H9 (cell line): ENCODE measurements at places on chromosomes 5 and 9. TPM values are rescaled to one million over a fixed set of nuclear protein-coding genes. Genes with fewer than 3 reads are reported as not detected.

CDH10 gene
- 0.22 and 0.31 TPM in 2 replicates for total RNA-seq

DNA sequence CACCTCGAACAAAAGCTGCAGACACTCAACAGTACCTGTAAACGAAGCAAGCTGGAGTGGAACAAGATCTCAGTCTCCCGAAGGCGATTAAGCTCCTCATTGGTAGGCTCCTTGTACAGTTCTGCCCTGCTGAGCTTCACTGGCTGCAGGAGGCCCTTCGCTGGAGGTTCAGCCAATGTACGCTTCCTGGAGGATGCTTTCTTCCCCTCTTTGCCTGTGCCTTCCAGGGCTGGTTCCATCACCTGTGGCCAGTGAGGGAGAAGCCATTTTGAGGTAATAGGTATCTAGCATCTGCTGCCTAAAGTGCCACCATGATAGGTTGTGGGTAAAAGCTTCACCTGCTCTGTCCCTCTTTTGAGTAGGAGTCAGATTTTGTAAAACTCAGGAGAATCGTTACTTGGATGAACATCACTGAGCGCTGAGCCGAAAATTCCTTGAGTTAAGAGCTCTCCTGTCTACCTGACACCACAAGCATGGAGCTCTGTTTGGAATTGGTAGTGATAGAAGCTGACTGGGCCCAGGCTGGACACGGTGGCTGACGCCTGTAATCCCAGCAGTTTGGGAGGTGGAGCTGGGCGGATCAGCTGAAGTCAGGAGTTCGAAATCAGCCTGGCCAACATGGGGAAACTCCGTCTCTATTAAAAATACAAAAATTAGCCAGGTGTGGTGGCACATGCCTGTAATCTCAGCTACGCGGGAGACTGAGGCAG, 1.4 kb downstream of the NOL6 start:
- no peak overlapping the region for H3K27ac ChIP-seq
- H3K4me1 ChIP-seq, result 0 out of 2 replicates have a peak, but pooled peaks cover 2% of the 10 kb centered on the region
- H3K27me3 ChIP-seq, result no peaks in the 10 kb centered on the region

GRCh38 chr5:154228696-154229095, 38.2 kb downstream of the GALNT10 start:
- no peak for DNase-seq
- H3K36me3 ChIP-seq, result peaks cover 15% of the 10 kb centered on the region
- H3K4me3 ChIP-seq, result no peak overlapping the region
- no peaks in the 10 kb centered on the region for H3K4me1 ChIP-seq
- H3K27me3 ChIP-seq, result no peaks in the 10 kb centered on the region

GRCh38 chr5:88932541-88932940, 49.6 kb upstream of the MEF2C start:
- H3K27me3 ChIP-seq, result no peaks in the 10 kb centered on the region
- no peaks in the 10 kb centered on the region for H3K36me3 ChIP-seq
- no peaks in the 10 kb centered on the region; the same call in 1 of the 2 replicates for H3K4me1 ChIP-seq
- no peak overlapping the region for H3K27ac ChIP-seq
- no peak overlapping the region for H3K4me3 ChIP-seq
- DNase-seq, result no peak

GRCh38 chr9:113520109-113520642, 56.6 kb downstream of the RGS3 start:
- no peak overlapping the region for H3K4me3 ChIP-seq
- no peak for DNase-seq
- H3K27ac ChIP-seq, result no peak overlapping the region
- H3K36me3 ChIP-seq, result no peaks in the 10 kb centered on the region

DNA sequence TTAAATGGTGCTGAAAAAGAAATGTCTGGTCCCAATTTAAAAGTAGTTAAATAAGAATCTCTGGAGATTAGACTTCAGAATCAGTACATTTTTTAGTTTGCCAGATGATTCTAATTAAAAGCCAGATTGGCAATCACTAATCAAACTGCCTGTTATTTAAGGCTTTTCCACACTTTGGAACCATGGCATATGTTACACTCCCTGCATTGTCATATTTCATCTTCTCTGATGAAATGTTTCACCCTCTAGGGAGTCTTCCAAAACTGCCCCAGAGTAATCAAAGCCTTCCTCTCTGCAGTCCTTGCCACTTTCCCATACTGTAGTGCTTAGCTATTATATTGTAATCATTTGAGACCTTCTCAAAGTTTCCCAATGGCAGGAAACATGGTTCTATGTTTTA, 17.5 kb upstream of the OR13C9 start:
- H3K36me3 ChIP-seq, result no peaks in the 10 kb centered on the region; the same call in 2 of the 3 replicates
- DNase-seq, result no peak
- no peak overlapping the region for H3K27ac ChIP-seq
- no peak overlapping the region for H3K4me3 ChIP-seq
- H3K27me3 ChIP-seq, result no peaks in the 10 kb centered on the region

- H3K4me1 ChIP-seq, result no peaks in the 10 kb centered on the region; the same call in 1 of the 2 replicates
- DNase-seq, result no peak
- no peak overlapping the region for H3K27ac ChIP-seq
Measured at GRCh38 chr5:83925321-83925954, 204.8 kb upstream of the HAPLN1 start.

- H3K27ac ChIP-seq, result peak within 1 kb of the TSS; percentile 19
- H3K4me1 ChIP-seq, result 0 out of 2 replicates have a peak, but pooled peaks cover 7% of the 10 kb centered on the region
- H3K36me3 ChIP-seq, result peaks cover 19% of the 10 kb centered on the region; the same call in 2 of the 3 replicates
- no peaks in the 10 kb centered on the region for H3K27me3 ChIP-seq
Measured at GRCh38 chr5:140547508-140548299, at the start of gene EIF4EBP3. Gene EIF4EBP3, plus strand, starts transcription at chr5:140547662. Its CDS starts 76 bp downstream, at chr5:140547738.

DNA sequence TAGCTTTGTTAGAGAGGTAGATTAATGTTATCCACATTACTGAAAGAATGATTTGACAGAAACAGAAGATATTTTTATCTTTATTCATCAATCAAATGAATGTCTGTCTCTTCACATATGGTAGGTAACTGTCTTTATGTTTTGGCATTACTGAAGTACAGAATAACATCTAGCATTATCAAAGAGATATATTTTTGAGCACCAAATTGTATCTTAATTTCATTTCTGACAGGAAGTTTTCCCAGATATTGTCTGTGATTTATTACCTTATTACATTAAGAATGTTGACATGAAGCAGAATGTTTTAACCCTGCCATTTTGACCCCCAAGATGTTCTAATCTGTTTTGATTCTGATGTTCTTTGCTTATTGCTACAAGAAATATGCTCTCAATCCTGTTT, 20.3 kb downstream of the CNTRL start:
- no peak overlapping the region for H3K4me3 ChIP-seq
- H3K27ac ChIP-seq, result no peak overlapping the region
- no peaks in the 10 kb centered on the region for H3K4me1 ChIP-seq
- H3K27me3 ChIP-seq, result no peaks in the 10 kb centered on the region
- no peak for DNase-seq

GRCh38 chr5:22465177-22465576, 388.0 kb downstream of the CDH12 start:
- no peaks in the 10 kb centered on the region for H3K4me1 ChIP-seq
- H3K36me3 ChIP-seq, result no peaks in the 10 kb centered on the region
- H3K4me3 ChIP-seq, result no peak overlapping the region
- no peak overlapping the region for H3K27ac ChIP-seq
- no peaks in the 10 kb centered on the region for H3K27me3 ChIP-seq
- DNase-seq, result no peak
